ENCODE measurements at places on chromosomes 16 and 17. TPM values are rescaled to one million over a fixed set of nuclear protein-coding genes. Genes with fewer than 3 reads are reported as not detected.

NUDT21 gene
- total RNA-seq = 55.3 TPM

MPP2 gene
- 7.6 TPM for total RNA-seq

QRICH2 gene
- 0.98 TPM for total RNA-seq

TM4SF5 gene
- total RNA-seq = not detected

MKS1 gene
- total RNA-seq = 7.9 TPM

PLA2G10 gene
- total RNA-seq = not detected

RETREG3 gene
- total RNA-seq = 42.9 TPM

TRPV3 gene
- total RNA-seq = 4.7 TPM
